ENCODE measurements at places on chromosomes 2 and 18. TPM values are rescaled to one million over a fixed set of nuclear protein-coding genes. Genes with fewer than 3 reads are reported as not detected.

The REEP1 gene
- total RNA-seq, result 15.0 TPM

The ASPRV1 gene
- under 0.01 TPM for total RNA-seq

The CAPG gene
- 63.6 TPM for total RNA-seq

The RNF144A gene
- 10.5 TPM for total RNA-seq

The TBR1 gene
- total RNA-seq, result under 0.01 TPM

The AMER3 gene
- total RNA-seq, result not detected

The CDH20 gene
- total RNA-seq, result not detected

The KLF7 gene
- 8.5 TPM for total RNA-seq

The FAP gene
- 1.3 TPM for total RNA-seq

The GPR35 gene
- 0.13 TPM for total RNA-seq

The PKP4 gene
- total RNA-seq, result 43.7 TPM

The KATNAL2 gene
- 0.25 TPM for total RNA-seq

The RAB6C gene
- total RNA-seq, result not detected

The CLEC4F gene
- 0.13 TPM for total RNA-seq

The RUFY4 gene
- not detected for total RNA-seq

The LBH gene
- 52.0 TPM for total RNA-seq

The YWHAQ gene
- 188 TPM for total RNA-seq

The FLACC1 gene
- 0.13 TPM for total RNA-seq

The SP5 gene
- not detected for total RNA-seq

The ASXL3 gene
- total RNA-seq, result 0.76 TPM

The SCN3A gene
- 11.5 TPM for total RNA-seq

The SERPINB12 gene
- total RNA-seq, result not detected
